Activated naive CD4-positive, alpha-beta T cell treated with anti-CD3 and anti-CD28 coated beads, Interleukin-2, amount 50 U/mL, for 72 hours (primary cell): ENCODE measurements at places on chromosomes 11 and 22.

DNA sequence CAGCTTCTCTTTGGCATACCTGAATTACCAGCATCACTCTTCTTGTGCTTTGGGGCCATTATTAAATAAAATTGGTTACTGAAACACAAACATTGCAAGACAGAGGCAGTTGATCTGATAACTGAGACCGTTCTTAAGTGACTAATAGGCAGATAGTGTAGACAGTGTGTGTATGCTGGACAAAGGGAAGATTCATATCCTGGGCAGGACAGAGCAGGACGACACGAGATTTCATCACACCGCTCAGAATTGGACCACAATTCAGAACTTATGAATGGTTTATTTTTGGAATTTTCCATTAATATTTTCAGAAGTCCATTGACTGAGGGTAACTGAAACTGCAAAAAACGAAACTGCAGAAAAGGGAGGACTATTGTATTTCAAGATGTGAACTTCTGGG lies 68.6 kb downstream of the LDLRAD3 start:
- no peak for DNase-seq

DNA sequence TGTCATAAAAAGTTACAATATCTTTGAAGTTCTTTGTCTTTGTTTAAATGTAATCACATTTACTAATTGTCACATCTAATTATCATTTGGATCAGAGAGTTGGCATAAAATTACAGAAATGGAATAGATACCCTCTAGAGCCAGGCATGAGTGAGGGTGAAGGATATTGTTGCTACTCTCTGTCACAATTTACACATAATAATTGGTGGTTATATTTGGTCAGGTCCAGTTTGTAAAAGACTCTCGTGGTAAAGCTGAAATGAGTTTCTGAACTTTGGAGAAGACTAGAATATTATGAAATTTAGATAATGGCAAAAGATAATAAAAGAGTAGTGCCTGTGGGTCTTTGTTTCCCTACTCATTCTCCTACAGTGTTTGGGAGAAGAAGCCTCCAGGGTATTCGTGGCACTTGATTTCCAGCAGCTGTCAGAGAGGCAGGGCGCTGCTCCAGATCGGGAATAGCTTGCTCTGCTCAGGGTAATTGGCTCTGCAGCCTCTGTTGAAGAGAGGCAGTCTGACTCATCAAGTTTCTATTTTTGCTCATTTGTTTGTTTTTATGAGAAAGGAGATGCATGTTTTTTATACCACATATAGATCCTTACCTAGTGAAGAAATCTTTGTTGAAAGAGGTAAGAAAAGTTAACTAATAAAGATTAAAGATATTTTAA lies 349.9 kb downstream of the CNTN5 start:
- no peak for DNase-seq

DNA sequence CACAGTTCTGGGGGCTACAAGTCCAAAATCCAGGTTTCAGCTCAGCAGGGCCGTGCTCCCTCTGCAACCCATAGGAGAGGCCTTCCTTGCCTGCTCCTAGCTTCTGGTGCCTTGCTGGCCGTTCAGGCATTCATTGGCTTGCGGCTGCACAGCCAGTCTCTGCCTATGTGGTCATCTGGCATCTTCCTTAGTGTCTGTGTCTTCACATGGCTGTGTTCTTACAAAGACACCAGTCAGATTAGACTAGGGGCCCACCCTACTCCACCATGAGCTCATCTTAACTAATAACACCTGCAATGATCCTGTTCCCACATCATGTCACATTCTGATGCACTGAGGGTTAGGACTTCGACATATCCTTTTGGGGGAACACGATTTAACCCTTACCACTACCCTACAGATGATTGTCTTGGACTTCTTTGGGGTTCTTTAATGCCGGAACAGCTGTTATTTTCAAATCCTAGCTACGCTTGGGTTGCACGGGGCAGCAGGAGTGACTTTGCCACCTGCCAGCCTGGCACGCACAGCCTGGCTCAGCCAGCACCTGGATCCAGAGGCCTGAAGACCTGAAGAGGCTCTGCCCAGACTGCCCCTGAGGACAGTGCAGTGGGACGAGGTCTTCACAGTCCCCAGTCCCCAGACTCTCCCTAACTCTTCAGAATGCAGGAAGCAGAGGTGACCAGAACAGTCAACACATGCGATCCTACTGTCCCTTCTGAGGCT lies 7.7 kb upstream of the NEAT1 start:
- DNase-seq, result peak; percentile 44

DNA sequence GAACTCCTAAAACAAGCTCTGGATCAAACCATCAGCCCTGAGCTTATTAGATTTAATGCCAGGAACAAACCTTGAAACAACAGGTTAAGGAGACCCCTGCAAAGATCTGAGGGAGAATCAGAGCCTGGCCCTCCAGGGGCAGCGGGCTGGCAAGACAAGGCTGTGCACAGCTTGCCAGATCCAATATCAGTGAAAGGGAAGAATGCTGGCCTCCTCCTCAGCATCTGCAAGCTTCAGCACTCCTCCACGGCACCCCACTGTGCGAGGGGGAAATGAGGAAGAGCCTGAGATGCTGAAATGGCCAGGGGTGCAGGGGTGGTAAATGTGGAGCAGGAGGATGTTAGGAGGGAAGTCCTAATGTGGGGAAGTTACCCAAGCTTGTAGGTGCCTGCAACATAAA lies 167.0 kb downstream of the TENM4 start:
- no peak for DNase-seq

DNA sequence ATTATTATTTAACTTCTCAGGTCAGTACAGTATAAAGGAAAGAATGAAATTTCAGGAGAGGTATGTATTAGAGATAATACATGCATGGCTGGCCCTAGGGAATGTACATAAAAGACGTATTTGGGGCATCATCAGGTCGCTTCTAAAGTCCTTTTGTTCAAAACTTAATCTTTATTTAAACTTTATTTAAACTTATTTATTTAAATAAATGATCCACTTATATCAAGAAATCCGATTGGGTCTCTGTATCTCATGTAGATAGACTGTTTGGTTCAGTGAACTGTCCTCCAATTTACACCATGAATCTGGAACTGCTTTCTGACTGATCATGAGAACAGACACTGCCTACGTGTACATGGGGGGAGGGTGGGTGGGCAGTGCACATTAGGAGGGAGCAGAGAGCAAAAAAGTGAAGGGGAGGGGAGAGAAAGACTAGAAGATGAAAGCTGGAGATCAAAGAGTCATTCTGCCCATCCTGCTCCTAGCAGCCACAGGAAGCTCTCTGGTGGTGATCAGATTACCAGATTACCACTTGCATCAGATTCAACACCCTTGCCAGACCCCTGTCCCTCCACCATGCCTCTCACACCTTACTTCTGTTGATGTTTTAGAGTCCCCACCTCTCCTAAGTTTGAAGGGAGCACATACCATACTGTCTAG lies 92.1 kb upstream of the MTMR2 start:
- no peak for DNase-seq

- DNase-seq, result no peak
Observed at GRCh38 chr22:29904020-29904419, 21.0 kb downstream of the MTMR3 start.

- DNase-seq, result peak; percentile 96
Observed at GRCh38 chr11:15074206-15075161, 1.1 kb downstream of the CALCB start.

GRCh38 chr11:12205330-12205729 lies 94.9 kb downstream of the MICAL2 start:
- DNase-seq, result no peak
